ENCODE measurements at places on chromosomes 12 and 14. TPM values are rescaled to one million over a fixed set of nuclear protein-coding genes. Genes with fewer than 3 reads are reported as not detected.

- no peaks in the 10 kb centered on the region for H3K36me3 ChIP-seq
- H3K4me1 ChIP-seq, result peaks cover 27% of the 10 kb centered on the region
- H3K27ac ChIP-seq, result no peak overlapping the region
These were observed 5.7 kb downstream of the LHX5 start for GRCh38 chr12:113465808-113466453.

- peaks cover 5% of the 10 kb centered on the region for H3K36me3 ChIP-seq
- no peaks in the 10 kb centered on the region for H3K4me1 ChIP-seq
- peaks cover 2% of the 10 kb centered on the region for H3K27me3 ChIP-seq
- H3K27ac ChIP-seq, result no peak overlapping the region
- no peak for DNase-seq
These were observed 52.2 kb upstream of the COCH start for GRCh38 chr14:30822080-30822571.

GRCh38 chr14:69593018-69593677 lies 18.2 kb upstream of the SUSD6 start:
- no peaks in the 10 kb centered on the region for H3K27me3 ChIP-seq
- peaks cover 27% of the 10 kb centered on the region for H3K4me1 ChIP-seq
- peak; percentile 48 for DNase-seq
- peak overlapping the region; percentile 80 for H3K27ac ChIP-seq
- H3K4me3 ChIP-seq, result no peak overlapping the region
- H3K36me3 ChIP-seq, result no peaks in the 10 kb centered on the region

- no peak for DNase-seq
- no peaks in the 10 kb centered on the region for H3K4me1 ChIP-seq
- no peak overlapping the region for H3K4me3 ChIP-seq
- no peaks in the 10 kb centered on the region for H3K36me3 ChIP-seq
- no peak overlapping the region for H3K27ac ChIP-seq
These were observed 7.8 kb upstream of the KRT72 start for GRCh38 chr12:52608826-52609630.

ANO6 gene
- total RNA-seq, result 40.1 TPM
